Stimulated activated naive CD4-positive, alpha-beta T cell treated with Interleukin-2 at 50 U/mL for 16 hours (primary cell): ENCODE measurements at places on chromosomes 1 and 21.

- DNase-seq: no peak
Observed at GRCh38 chr1:182281541-182281940, 110.0 kb downstream of the GLUL start.

- no peak for DNase-seq
Observed at GRCh38 chr1:201125019-201125418, 2.0 kb downstream of the ASCL5 start.

DNA sequence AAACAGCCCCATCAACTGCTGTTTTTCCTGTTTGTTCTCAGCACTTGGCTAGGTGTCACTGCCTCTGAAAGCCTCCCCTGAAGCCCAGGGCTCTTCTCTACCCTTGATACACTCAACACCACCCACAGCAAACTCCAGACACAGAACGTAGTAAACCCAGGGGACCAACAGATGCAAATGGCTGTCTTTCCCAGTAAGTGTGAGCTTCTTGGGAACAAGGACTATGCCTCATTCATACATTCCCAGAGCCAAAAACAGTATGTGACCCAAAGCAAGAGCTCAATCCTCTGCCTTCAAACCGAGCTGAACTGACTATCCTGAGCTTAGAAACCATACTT, 4.4 kb downstream of the LBR start:
- DNase-seq: no peak

GRCh38 chr1:218200979-218201378, 84.1 kb upstream of the RRP15 start:
- DNase-seq: no peak

- DNase-seq: no peak
Observed at GRCh38 chr21:42311160-42311559, 4.0 kb downstream of the TFF3 start.

DNA sequence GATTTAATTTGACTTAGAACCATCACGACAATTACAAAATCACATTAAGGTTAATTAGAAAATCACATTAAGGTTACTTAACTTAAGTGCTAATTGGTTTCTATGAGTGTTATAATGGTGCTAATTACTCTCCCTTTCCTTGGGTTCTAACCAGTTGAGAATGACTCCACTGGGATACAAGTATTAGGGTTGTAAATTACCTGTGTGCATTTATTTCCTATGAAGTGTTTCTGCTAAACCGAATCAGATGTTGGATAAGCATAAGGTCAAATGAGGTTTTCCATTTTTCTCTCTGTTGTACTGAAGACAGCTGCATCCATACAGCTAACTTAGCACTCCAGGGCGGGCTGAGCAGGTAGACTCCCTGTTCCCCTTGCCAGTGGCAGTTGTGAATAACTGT, 610.3 kb upstream of the TMPRSS15 start:
- no peak for DNase-seq

DNA sequence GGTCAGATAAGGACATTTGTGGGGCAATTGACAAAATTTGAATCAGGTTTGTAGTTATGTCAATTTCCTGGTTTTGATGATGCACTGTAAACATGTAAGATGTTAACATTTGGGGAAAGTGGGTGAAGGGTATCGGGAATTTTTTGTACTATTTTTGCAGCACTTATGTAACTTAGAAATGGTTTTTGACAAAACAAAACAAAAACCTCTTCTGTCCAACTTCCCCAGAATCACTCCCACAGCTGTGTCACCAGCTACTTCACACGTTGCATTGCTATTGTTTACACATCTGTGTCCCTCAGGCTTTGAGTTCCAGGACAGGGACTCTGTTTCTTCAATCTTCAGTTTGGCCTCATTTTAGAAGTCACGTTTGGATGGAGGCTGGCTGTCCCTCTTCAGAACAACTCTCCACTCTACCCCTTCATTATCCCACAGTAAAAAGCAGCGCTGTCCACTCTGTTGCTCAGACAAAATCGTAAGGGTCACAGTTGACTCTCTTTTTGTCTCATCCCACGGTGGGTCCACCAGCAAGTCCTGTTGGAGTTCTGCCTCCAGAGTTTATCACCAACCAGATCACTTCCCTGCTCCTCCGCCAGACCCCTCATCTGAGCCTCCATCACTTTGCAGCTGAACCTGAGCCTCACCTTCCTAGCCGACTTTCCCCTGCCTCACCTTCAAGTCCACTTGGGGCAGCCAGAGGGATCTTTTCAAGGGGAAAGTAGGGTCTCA, 63.2 kb downstream of the NENF start:
- DNase-seq: no peak

- DNase-seq: no peak
Observed at GRCh38 chr1:81699234-81699633, 101.5 kb upstream of the ADGRL2 start.

GRCh38 chr1:194071205-194071604, 884.8 kb upstream of the B3GALT2 start:
- DNase-seq: no peak

DNA sequence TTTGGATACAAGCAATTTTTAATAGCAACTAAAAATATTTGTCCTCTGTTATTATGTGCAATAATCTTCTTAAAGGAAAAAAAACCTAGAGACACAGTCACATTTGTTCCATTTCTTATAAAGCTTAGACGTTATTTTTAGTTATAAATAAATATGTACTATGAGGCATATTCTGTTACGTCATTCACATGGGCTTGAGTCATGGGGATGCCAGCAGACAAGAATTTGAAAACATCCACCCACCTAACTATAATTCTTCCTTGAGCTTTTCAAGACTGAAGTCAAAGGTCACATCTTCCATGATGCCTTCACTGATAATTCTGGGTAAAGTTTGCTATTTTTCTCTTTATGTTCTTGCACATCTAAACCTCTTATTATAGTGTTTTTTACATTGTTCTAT, 268.8 kb downstream of the KCTD3 start:
- no peak for DNase-seq

GRCh38 chr21:27719226-27719625, 752.3 kb upstream of the ADAMTS5 start:
- no peak for DNase-seq

- no peak for DNase-seq
Observed at GRCh38 chr1:198776602-198777029, 137.8 kb downstream of the PTPRC start.

DNA sequence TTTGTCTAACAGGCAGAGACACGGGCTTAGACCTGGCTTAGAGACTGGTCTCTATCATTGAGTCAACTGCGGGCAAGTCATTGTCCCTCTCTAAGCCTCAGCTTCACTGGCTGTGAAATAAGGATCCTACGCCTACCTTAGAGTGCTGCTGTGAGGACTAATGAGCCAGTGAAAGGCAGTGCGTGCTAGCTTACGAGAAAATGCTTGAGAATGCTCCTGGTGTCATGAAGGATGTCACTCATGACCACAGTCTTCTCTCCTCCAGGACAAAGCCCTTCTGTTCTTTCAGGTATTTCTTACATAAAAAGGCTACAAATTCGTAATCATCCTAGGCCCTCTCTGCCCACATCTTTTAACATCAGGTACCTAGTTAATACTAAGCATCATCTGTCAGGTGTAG, 16.5 kb upstream of the A3GALT2 start:
- DNase-seq: no peak

GRCh38 chr1:180930687-180931086, 18.0 kb downstream of the KIAA1614 start:
- no peak for DNase-seq

DNA sequence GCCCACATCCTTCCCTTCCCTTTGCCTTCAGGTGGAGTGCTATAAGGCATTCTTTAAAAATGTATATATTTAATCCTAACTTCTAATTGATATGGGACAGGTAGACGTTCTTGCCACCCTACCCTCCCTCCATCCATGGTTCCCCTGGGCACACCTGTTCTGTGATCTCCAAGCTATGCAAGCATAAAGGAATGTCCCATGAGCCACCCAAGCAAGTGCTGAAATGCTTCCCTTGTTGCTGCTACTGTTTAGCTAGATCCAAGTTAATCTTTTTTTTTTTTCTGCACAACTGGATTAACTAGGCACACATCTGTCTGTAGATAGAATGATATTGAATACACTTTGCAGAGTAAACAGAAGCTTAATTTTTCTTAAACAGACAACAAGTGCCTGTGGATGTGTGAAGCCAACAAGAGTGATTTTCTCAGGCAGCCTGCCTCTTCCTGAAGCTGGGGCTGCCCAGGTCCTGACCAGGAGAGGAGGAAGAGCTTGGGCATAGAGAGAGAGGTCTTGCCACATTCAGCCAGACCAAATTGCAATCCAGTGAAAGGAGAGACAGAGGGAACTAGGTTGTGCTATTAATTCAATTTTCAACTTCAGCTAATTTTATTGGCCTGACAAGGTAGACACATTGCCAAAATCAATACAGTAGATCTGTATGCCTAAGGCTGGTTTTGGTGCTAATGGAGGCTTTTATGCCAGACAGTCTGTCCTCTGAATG, 28.2 kb upstream of the ATP1B1 start:
- no peak for DNase-seq

GRCh38 chr1:186492531-186493291, 31.8 kb upstream of the PDC start:
- DNase-seq: no peak

GRCh38 chr21:36355868-36356267, 29.3 kb upstream of the CHAF1B start:
- no peak for DNase-seq

GRCh38 chr1:3030663-3031381, 9.6 kb downstream of the ACTRT2 start:
- DNase-seq: no peak

DNA sequence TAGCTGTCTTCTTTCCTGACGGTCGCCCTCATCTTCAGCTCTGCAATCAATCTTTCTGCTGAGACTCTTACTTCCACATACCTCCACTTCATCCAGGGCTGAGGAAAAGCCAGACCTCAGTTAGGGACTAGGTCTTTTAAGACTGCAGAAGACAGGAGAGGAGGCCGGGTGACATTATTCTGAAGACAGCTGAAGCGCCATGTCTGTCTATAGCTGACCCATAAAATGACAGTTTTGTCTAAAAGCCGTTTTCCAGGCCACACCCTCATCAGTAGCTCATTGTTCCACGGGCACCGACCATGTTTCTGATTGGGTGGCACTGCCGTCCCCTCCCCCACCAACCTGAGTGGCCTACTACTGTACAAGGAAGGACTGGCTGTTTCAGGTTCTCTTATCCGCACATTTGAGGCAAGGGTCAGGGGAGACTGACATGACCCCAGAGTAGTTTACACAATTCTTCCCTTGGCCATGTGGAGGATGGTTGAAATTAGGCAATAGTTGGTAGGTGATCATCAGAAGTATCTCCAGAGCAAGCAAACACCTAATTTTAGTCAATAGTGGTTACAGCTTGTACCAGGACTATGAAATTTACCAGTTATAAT, at the start of gene ADCY10:
ADCY10 (minus strand) TSS at position 240 of the 602 bp plus-strand sequence. CDS start 8,994 bp downstream, outside the sequence.
- no peak for DNase-seq

- DNase-seq: no peak
Observed at GRCh38 chr1:176241385-176242015, 34.4 kb upstream of the COP1 start.

- DNase-seq: no peak
Observed at GRCh38 chr1:176539018-176539417, 76.0 kb downstream of the PAPPA2 start.

DNA sequence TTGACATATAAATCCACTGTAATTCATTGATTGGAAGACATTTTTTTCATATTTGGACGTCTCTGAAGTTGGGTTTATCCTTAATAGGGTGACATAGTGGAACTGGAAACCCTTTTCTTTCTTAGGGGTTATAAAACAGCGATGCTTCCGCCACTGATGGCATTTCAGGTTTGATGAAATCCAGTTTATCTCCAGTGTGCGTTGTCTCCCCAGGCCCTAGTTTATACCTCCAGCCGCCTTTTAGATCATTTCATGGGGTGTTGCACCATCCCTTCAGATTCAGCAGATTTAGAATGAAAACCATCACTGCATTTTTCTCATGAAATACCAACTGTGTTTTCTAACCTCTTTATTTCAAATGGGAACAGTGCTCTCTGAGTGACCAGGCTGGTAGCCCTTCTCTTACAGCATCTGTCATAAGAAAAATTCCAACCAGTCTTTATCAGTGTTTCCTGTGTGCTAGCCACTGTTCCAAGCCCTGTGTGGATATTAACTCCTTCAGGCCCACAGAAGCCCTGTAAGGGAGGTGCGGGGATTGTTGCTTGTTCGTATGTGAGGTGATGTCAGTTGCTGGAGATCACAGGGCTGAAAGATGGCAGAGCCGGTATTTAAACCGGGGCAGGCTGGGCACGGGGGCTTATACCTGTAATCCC, 19.0 kb downstream of the H6PD start:
- no peak for DNase-seq

GRCh38 chr21:43192501-43193081, 23.8 kb downstream of the CRYAA start:
- DNase-seq: no peak

GRCh38 chr1:108557296-108557695, 2.6 kb upstream of the EEIG2 start:
- DNase-seq: no peak

GRCh38 chr21:36732217-36732616, 33.3 kb downstream of the SIM2 start:
- no peak for DNase-seq

- DNase-seq: no peak
Observed at GRCh38 chr1:19081218-19081893, 124.9 kb upstream of the IFFO2 start.

DNA sequence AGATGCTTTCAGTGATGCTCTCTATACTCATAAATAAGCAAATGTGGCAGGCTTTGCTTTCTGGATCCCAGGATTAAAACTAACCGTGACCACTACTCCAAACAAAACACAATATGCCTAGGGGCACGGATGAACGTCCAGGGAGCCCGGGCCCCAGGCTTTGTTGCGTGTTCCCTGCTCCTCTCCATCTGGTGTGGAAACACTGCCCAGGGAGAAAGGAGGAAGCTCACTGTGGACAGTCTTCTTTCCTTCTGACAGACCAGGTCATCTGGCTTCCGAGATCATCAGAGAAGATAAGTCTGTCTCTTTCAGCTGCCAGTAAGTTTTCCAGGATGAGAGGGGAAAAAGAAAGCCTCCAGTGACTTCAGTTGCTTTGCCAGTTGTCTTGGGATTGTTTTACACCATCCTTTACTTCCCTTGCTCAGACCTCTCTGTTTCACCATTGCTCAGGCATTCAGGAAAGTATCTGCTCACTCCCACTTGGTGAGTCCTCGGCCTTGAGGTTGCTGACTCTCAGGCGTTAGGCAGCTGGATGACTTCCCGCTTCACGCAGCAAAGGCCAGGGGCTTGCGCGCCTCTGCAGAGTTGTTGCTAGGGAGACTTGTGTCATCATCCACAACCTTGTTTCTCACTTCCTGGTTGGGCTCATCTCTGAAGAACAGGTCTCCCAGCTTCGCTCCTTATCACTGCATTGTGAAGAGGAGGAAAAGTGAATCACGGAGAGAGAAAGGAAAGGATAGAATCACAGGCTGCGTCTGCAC, 20.6 kb upstream of the PGD start:
- no peak for DNase-seq

DNA sequence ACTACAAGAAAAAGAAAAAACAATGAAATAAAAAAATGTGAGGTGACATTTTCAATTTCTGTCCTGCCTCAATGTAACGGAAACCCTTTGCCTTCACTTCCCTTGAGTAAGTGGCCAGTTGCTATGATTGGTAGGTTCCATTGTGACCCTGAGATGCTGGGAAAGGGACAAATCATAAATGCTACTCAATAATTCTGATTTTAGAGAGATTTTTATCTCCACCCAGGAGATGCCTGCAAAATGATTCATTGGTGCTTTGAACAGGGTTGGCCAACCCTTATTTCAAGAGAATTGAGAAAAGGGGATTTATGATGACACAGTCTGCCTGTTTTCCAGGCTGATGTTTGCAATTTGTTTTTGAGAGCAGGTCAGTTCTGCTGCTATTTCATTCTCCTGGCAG, 22.5 kb downstream of the XCL1 start:
- no peak for DNase-seq
